ENCODE measurements at places on chromosomes 7 and 10. TPM values are rescaled to one million over a fixed set of nuclear protein-coding genes. Genes with fewer than 3 reads are reported as not detected.

The ITGA8 gene
- polyA plus RNA-seq = 0.81 TPM

The FAM25A gene
- not detected for polyA plus RNA-seq

The MLXIPL gene
- polyA plus RNA-seq = 138 TPM

The TNS3 gene
- 29.7 TPM for polyA plus RNA-seq

The HPS6 gene
- 13.6 TPM for polyA plus RNA-seq

The NKX1-2 gene
- polyA plus RNA-seq = not detected

The SSBP1 gene
- polyA plus RNA-seq = 131 TPM

The HABP2 gene
- 16.3 TPM for polyA plus RNA-seq

The VENTX gene
- polyA plus RNA-seq = not detected

The CALHM1 gene
- not detected for polyA plus RNA-seq

The MGAM2 gene
- polyA plus RNA-seq = 8.5 TPM

The FBXO24 gene
- polyA plus RNA-seq = not detected

The KIF11 gene
- 1.1 TPM for polyA plus RNA-seq

The GARS1 gene
- polyA plus RNA-seq = 144 TPM

The NKX2-3 gene
- polyA plus RNA-seq = 10.0 TPM

The KCNMA1 gene
- 6.9 TPM for polyA plus RNA-seq

DNA sequence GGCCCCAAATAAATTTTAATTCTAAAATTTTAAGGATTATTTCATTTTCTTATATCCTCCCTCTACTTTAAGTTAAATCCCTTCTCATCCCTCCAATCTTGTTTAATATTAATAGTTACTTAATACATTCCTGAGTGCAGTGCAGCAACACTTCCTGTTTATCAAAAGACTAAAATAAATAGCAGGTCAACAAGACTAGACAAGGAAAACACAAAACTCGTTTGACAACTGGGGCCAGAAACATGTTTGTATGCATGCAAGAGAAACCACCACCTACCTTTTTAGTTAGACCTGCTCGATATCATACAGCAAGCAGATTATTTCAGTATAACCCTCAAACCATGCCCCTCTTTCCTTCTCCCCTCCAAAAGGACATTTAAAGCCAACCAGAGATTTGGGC is 95.8 kb downstream of the PARD3 start:
- no peak overlapping the region for H3K27ac ChIP-seq
- no peak for DNase-seq
- H3K4me3 ChIP-seq = no peak overlapping the region
- no peaks in the 10 kb centered on the region for H3K4me1 ChIP-seq
- H3K36me3 ChIP-seq = no peaks in the 10 kb centered on the region

- H3K36me3 ChIP-seq = no peaks in the 10 kb centered on the region
- no peaks in the 10 kb centered on the region for H3K27me3 ChIP-seq
- H3K4me1 ChIP-seq = no peaks in the 10 kb centered on the region
- no peak overlapping the region for H3K27ac ChIP-seq
- H3K4me3 ChIP-seq = no peak overlapping the region
Measured at GRCh38 chr7:83077328-83077727, 85.4 kb downstream of the PCLO start.

DNA sequence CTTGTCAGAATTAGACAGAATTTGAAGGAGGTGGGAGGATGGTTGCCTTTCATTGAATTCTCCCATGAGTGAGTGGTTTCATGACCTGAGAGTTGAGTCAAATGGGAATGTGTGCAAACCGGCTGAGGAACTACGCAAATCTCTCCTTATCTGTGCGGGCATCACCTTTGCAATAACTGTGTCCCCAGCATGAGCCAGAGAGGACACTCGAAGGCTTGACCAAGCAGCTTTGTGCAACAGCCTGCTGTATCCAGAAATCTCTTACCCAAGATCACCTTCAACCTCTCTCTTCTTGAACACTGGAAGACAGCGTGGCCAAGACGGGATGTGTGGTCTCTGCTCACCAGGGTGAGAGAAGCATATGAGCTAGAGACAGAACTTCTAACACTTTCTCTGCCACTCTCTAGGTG is 93.8 kb upstream of the IKZF1 start:
- H3K27me3 ChIP-seq = peaks cover 6% of the 10 kb centered on the region
- H3K4me1 ChIP-seq = no peaks in the 10 kb centered on the region
- no peaks in the 10 kb centered on the region for H3K36me3 ChIP-seq
- DNase-seq = no peak

DNA sequence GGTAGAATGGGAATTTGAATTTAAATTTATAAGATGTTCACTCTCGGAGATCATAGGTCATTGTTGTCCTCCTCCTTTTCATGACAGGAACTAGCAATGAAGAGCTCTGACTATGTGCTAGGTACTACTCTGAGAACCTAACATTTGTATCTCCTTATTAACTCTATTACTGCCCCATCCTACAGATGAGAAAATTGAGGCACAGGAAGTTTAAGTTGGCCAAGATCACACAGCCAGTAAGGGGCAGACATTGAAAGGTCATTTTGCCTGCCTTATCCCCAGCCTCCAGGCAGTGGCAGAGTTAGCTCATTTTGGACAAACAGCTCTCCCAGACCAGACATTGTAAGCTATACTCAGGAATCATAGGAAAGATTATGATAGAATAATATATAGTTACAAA is 6.0 kb downstream of the SRGN start:
- H3K4me3 ChIP-seq = no peak overlapping the region
- H3K27ac ChIP-seq = no peak overlapping the region
- H3K27me3 ChIP-seq = no peaks in the 10 kb centered on the region
- no peaks in the 10 kb centered on the region for H3K4me1 ChIP-seq
- DNase-seq = no peak
- no peaks in the 10 kb centered on the region for H3K36me3 ChIP-seq

DNA sequence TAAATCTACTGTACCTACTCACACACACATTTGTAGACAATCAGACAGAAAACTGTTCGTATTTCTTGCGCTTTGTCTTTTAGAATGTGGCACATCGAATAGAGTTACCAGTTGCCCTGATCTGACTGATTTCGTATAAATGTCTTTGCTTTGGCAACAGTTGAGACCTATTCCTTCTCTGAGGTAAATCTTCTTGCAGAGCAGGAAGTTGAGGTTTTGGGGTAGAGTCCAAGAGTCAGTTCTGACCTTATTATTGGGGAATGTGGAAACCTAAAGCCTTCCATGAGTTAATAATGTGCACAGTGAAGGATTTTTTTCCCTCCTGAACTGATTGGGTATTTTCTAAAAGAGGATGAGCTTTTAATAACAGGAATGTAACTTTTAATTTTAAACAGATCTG is 135.3 kb downstream of the KIAA1217 start:
- H3K27me3 ChIP-seq = no peaks in the 10 kb centered on the region
- no peak overlapping the region for H3K4me3 ChIP-seq
- peaks cover 3% of the 10 kb centered on the region for H3K4me1 ChIP-seq

DNA sequence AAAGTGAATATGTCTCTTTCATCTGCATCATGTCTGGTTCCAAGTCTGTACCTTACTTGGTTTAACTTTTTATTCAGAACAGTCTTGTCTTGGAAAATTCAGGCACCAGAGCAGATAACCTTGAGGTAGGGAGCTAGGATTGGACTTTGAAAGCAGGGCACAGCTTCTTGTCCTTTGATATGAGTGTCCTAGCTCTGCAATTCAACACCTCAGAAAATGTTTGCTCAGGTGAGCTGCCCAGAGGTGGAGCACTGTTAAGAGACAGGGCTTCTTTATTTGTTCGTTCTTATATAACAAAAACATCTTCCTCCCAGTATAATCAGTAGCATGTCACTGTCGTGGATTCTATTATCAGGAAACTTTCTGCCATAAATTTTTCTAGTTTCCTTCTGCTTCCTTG is 118.3 kb downstream of the LRRC4 start:
- no peak overlapping the region for H3K27ac ChIP-seq
- H3K4me1 ChIP-seq = peaks cover 19% of the 10 kb centered on the region
- H3K36me3 ChIP-seq = no peaks in the 10 kb centered on the region
- H3K27me3 ChIP-seq = no peaks in the 10 kb centered on the region
- H3K4me3 ChIP-seq = no peak overlapping the region

GRCh38 chr10:23016636-23017035 is 78.7 kb upstream of the MSRB2 start:
- no peaks in the 10 kb centered on the region for H3K4me1 ChIP-seq
- no peak overlapping the region for H3K27ac ChIP-seq
- DNase-seq = no peak

GRCh38 chr7:16970732-16971482 is 89.1 kb upstream of the AGR3 start:
- no peak overlapping the region for H3K27ac ChIP-seq
- H3K4me3 ChIP-seq = no peak overlapping the region
- H3K4me1 ChIP-seq = no peaks in the 10 kb centered on the region
- DNase-seq = no peak
- no peaks in the 10 kb centered on the region for H3K36me3 ChIP-seq

- H3K27me3 ChIP-seq = no peaks in the 10 kb centered on the region
- H3K4me1 ChIP-seq = no peaks in the 10 kb centered on the region
Measured at GRCh38 chr7:2054927-2055326, 177.8 kb downstream of the MAD1L1 start.

- no peak overlapping the region for H3K4me3 ChIP-seq
- peak; percentile 12 for DNase-seq
- no peaks in the 10 kb centered on the region for H3K4me1 ChIP-seq
- no peak overlapping the region for H3K27ac ChIP-seq
Measured at GRCh38 chr10:28793482-28793881, 116.2 kb downstream of the BAMBI start.

DNA sequence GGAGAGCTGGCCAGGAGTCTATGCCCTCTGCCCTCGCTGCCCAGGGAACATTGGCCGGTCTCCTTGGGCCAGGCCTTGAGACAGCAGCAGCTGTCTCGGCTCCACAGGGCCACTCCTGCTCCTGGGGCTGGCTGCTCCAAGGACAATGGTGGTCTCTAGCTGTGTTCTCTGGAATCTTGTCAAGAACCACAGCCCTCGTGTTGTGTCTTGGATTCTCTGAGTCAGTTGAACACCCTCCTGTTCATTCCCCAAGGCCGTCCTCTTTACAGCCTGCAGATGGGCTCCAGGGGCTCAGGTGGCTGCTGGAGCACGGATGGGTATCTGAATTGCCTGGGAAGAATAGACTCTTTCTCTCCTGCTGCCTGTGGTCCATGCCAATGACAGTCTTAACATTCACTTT is 511.1 kb downstream of the GLRX3 start:
- no peak for DNase-seq
- H3K4me1 ChIP-seq = no peaks in the 10 kb centered on the region
- no peaks in the 10 kb centered on the region for H3K27me3 ChIP-seq
- no peak overlapping the region for H3K4me3 ChIP-seq
- H3K36me3 ChIP-seq = no peaks in the 10 kb centered on the region

GRCh38 chr10:66799474-66799873 is 126.4 kb upstream of the LRRTM3 start:
- peak; percentile 28 for DNase-seq
- H3K4me3 ChIP-seq = no peak overlapping the region
- no peaks in the 10 kb centered on the region for H3K36me3 ChIP-seq
- H3K27ac ChIP-seq = no peak overlapping the region
- H3K27me3 ChIP-seq = no peaks in the 10 kb centered on the region
- H3K4me1 ChIP-seq = no peaks in the 10 kb centered on the region

DNA sequence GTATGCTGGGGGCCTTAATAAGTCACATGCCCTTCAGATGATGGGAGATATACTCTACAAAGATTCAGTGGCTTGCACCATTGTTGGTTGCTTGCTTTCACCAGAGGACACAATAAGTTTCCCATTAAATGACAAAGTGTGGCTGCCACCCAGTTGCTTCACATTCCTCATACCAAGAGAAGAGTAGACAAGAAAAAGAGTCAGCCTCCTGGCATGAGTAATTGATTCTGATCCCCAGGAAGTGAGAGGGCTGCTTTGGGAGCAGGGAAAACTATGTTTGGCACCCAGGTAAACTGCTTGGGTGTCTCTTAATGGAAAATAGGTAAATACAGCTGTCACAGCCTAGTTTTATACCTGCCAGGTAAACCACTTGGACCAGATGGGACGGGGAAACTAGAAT is 66.7 kb upstream of the IL6 start:
- DNase-seq = no peak
- H3K36me3 ChIP-seq = no peaks in the 10 kb centered on the region
- no peaks in the 10 kb centered on the region for H3K4me1 ChIP-seq
- no peaks in the 10 kb centered on the region for H3K27me3 ChIP-seq

- no peak overlapping the region for H3K27ac ChIP-seq
- no peak for DNase-seq
- H3K36me3 ChIP-seq = no peaks in the 10 kb centered on the region
- no peak overlapping the region for H3K4me3 ChIP-seq
- H3K4me1 ChIP-seq = peaks cover 16% of the 10 kb centered on the region
- H3K27me3 ChIP-seq = no peaks in the 10 kb centered on the region
Measured at GRCh38 chr7:45132708-45133320, 21.3 kb upstream of the TBRG4 start.

- no peaks in the 10 kb centered on the region for H3K4me1 ChIP-seq
- H3K27ac ChIP-seq = no peak overlapping the region
- H3K4me3 ChIP-seq = no peak overlapping the region
- no peaks in the 10 kb centered on the region for H3K27me3 ChIP-seq
- DNase-seq = no peak
- no peaks in the 10 kb centered on the region for H3K36me3 ChIP-seq
Measured at GRCh38 chr7:32415936-32416335, 74.2 kb downstream of the LSM5 start.

GRCh38 chr7:20474249-20474648 is 141.2 kb upstream of the ABCB5 start:
- H3K27me3 ChIP-seq = no peaks in the 10 kb centered on the region
- no peaks in the 10 kb centered on the region for H3K36me3 ChIP-seq
- H3K27ac ChIP-seq = no peak overlapping the region
- no peak overlapping the region for H3K4me3 ChIP-seq
- no peak for DNase-seq

GRCh38 chr10:59708816-59709394 is 745 bp downstream of the SLC16A9 start:
- no peaks in the 10 kb centered on the region for H3K36me3 ChIP-seq
- H3K27me3 ChIP-seq = peaks cover 11% of the 10 kb centered on the region
- H3K4me3 ChIP-seq = peak overlapping the region; percentile 56
- H3K27ac ChIP-seq = no peak overlapping the region
- no peaks in the 10 kb centered on the region for H3K4me1 ChIP-seq

DNA sequence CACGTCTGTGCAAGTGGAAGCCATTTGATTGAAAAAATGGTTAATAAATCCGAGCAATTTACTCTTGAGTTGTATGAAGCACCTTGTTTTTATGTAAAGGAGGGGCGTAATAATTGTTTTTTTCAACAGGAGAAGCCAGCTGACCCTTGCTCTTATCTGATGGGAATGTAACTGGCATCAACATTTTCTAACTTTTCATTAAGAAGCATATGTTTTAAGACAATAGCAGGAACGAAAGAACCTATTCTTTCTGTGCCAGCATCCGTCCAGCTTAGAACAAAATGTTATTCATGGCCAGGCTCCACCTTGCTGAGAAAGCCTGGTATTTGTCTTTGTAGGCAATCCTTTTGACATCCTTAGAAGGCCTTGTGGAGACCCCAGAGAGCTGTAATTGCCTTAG is 22.2 kb upstream of the AFAP1L2 start:
- DNase-seq = no peak
- H3K27me3 ChIP-seq = no peaks in the 10 kb centered on the region
- H3K4me1 ChIP-seq = no peaks in the 10 kb centered on the region
- H3K27ac ChIP-seq = no peak overlapping the region

GRCh38 chr10:60351191-60351853 is 38.4 kb downstream of the ANK3 start:
- no peak overlapping the region for H3K27ac ChIP-seq
- no peak overlapping the region for H3K4me3 ChIP-seq
- DNase-seq = no peak
- H3K36me3 ChIP-seq = no peaks in the 10 kb centered on the region

Data from small intestine (tissue), 16 donors.